ENCODE measurements at places on chromosomes 5 and 9. TPM values are rescaled to one million over a fixed set of nuclear protein-coding genes. Genes with fewer than 3 reads are reported as not detected.

ARID3C gene
- polyA plus RNA-seq = not detected

SMC5 gene
- 27.9 TPM for polyA plus RNA-seq

ANKRD18A gene
- 6.9 TPM for polyA plus RNA-seq

TUSC1 gene
- 6.4 TPM for polyA plus RNA-seq

RAD1 gene
- polyA plus RNA-seq = 41.6 TPM

ZNF300 gene
- 15.1 TPM for polyA plus RNA-seq

TNFSF15 gene
- polyA plus RNA-seq = 0.03 TPM

PCDHB12 gene
- polyA plus RNA-seq = 0.80 TPM

PTGDS gene
- polyA plus RNA-seq = 3.1 TPM

PCDHGA9 gene
- polyA plus RNA-seq = 0.54 TPM

FST gene
- polyA plus RNA-seq = 13.2 TPM

OR4F3 gene
- not detected for polyA plus RNA-seq

CD72 gene
- 4.6 TPM for polyA plus RNA-seq

ANKRD31 gene
- 0.30 TPM for polyA plus RNA-seq

GLDC gene
- polyA plus RNA-seq = 63.5 TPM

UGT3A1 gene
- polyA plus RNA-seq = 1.6 TPM

SPATA31D4 gene
- not detected for polyA plus RNA-seq

EQTN gene
- polyA plus RNA-seq = 0.21 TPM

ZNF608 gene
- 20.0 TPM for polyA plus RNA-seq

NFIB gene
- 3.9 TPM for polyA plus RNA-seq

CATSPER3 gene
- polyA plus RNA-seq = 0.37 TPM

NUTM2G gene
- polyA plus RNA-seq = 0.70 TPM

DHFR gene
- polyA plus RNA-seq = 56.2 TPM

TTC23L gene
- 1.1 TPM for polyA plus RNA-seq

FGF18 gene
- polyA plus RNA-seq = 0.86 TPM

MEIKIN gene
- polyA plus RNA-seq = not detected

TMEM203 gene
- polyA plus RNA-seq = 37.4 TPM

PCAT7 gene
- 4.0 TPM for polyA plus RNA-seq

PDE8B gene
- polyA plus RNA-seq = 0.91 TPM

WASHC1 gene
- polyA plus RNA-seq = 11.4 TPM

GZMA gene
- polyA plus RNA-seq = not detected

ZNF454 gene
- 3.2 TPM for polyA plus RNA-seq

DDX4 gene
- not detected for polyA plus RNA-seq

GCNT4 gene
- 2.5 TPM for polyA plus RNA-seq

SHC3 gene
- polyA plus RNA-seq = 1.1 TPM

ETF1 gene
- polyA plus RNA-seq = 56.7 TPM

CCL21 gene
- not detected for polyA plus RNA-seq

Data from GM23338 (cell line).